ENCODE measurements at places on chromosomes 11 and 22.

DNA sequence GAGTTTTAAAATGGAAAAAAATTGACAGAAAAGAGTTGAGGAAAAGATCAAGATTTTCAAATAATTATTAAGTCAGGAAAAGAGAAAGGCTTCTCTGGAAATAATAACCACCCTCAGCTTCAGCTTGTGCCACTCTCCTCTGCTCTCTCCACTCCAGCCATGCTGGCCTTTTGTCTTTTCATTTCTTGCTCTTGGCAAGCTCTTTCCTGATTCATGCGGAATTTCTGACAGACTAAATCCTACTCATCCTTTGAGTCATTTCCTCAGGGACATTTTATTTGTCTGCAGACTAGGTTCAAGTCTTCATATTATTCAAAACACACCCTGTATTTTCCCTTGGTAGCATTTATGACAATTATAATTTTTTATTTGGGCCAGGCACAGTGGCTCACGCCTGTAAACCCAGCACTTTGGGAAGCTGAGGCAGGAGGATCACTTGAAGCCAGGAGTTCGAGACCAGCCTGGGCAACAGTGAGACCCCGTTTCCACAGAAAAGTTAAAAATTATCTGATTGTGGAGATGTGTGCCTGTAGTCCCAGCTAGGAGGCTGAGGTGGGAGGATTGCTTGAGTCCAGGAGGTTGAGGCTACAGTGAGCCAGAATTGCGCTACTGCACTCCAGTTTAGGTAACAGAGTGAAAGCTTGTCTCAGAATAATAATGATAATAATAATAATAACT, 7.8 kb upstream of the P4HA3 start:
- DNase-seq, result no peak
- H3K4me1 ChIP-seq, result no peaks in the 10 kb centered on the region
- H3K27ac ChIP-seq, result no peak overlapping the region
- peaks cover 4% of the 10 kb centered on the region for H3K36me3 ChIP-seq
- H3K27me3 ChIP-seq, result peaks cover 21% of the 10 kb centered on the region
- H3K4me3 ChIP-seq, result no peak overlapping the region

GRCh38 chr11:61610905-61611304, 30.0 kb upstream of the SYT7 start:
- H3K27me3 ChIP-seq, result peaks cover 32% of the 10 kb centered on the region
- H3K4me1 ChIP-seq, result no peaks in the 10 kb centered on the region
- no peak overlapping the region for H3K27ac ChIP-seq
- H3K36me3 ChIP-seq, result no peaks in the 10 kb centered on the region
- no peak for DNase-seq

DNA sequence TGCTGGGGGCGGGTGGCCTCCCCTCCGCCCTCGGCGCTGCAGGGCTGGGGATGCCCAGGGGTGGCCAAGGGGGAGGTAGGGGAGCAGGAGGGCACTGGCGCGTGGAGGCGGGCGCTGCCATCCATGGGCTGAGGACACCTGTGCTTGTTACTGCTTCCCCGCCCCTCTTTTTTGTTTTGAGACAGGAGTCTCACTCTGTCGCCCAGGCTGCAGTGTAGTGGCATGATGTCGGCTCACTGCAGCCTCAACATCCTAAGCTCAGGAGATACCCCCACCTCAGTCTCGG, 683 bp upstream of the FADS3 start:
- H3K36me3 ChIP-seq, result no peaks in the 10 kb centered on the region
- H3K27me3 ChIP-seq, result peaks cover 54% of the 10 kb centered on the region
- no peak overlapping the region for H3K27ac ChIP-seq
- peaks cover 3% of the 10 kb centered on the region for H3K4me1 ChIP-seq

DNA sequence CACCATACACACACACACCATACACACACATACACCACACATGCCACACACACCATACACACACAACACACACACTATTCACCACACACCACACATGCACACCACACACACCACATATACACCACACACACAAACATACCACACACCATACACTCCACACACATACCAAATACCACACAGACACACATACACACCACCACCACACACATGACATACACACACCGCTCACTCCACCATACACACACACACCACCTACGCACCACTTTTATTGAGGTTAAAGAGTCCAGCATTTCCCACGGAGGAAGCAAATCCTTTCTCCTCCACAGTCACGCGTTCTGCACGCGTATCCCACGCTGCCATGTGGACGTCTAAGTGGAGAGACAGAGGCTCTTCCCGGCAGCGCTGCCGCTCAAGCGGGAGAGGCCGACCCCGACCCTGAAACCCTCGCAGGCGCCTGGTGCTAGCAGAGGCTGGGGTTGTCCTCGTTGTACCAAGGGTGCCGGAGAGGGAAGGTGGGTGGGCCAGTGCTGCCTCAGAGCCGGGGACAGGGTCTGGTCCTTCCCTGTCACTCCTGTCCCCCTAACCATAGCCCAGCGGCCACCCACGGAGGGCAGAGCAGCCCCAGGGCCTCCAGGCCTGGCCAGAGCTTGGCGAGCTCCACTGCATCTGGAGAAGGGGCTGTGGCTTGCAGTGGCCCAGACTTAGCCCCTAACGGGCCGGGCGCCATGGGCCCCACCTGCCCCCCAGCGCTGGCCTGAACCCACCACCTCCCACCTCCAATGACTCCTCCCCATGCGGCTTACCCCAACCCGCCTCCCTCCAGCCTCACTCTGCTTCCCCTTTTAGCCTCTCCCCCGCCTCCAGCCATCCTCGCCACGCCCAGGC, 1495.0 kb downstream of the BRD1 start:
- H3K27me3 ChIP-seq, result no peaks in the 10 kb centered on the region
- H3K4me3 ChIP-seq, result no peak overlapping the region
- no peak overlapping the region for H3K27ac ChIP-seq
- DNase-seq, result no peak
- no peaks in the 10 kb centered on the region for H3K36me3 ChIP-seq

DNA sequence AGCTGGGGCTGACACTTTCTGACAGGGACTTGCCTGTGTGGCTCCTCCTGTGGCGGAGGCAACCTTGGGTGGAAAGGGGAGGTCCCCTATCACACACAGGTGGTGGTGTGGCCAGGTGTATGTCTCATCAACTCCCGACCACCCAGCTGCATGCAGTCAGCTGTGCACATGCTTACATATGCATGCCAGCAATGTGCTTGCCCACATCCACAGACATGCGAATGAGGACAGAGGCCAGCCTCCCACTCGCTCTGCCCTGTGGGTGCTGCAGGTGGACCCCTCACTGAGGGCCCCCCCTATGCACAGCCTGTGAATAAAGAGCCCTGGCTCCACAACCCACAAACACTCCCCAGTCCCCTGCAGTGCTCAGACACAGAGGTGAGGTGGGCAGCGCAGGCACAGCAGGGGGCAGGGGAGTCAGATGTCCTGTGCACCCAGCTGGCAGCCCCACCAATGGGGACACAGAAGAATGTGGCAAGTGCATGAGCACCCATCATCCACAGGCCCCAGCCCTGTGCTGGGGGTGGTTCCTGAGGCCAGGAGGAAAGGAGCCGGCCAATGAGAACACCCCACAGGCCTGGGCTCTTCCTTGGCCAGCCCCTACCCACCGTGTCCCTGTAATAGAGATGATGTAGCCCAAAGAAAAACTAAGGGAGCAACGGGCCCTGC, 9.5 kb downstream of the GNB1L start:
- peak overlapping the region; percentile 85 for H3K27ac ChIP-seq
- no peak for DNase-seq
- H3K27me3 ChIP-seq, result no peaks in the 10 kb centered on the region
- peaks cover 17% of the 10 kb centered on the region for H3K36me3 ChIP-seq
- H3K4me3 ChIP-seq, result no peak overlapping the region
- H3K4me1 ChIP-seq, result peaks cover 15% of the 10 kb centered on the region

- H3K36me3 ChIP-seq, result peaks cover 4% of the 10 kb centered on the region
- H3K4me3 ChIP-seq, result no peak overlapping the region
- no peak overlapping the region for H3K27ac ChIP-seq
- H3K4me1 ChIP-seq, result peaks cover 12% of the 10 kb centered on the region
- no peaks in the 10 kb centered on the region for H3K27me3 ChIP-seq
These were observed 238.4 kb downstream of the TBC1D22A start for GRCh38 chr22:47000888-47001287.

DNA sequence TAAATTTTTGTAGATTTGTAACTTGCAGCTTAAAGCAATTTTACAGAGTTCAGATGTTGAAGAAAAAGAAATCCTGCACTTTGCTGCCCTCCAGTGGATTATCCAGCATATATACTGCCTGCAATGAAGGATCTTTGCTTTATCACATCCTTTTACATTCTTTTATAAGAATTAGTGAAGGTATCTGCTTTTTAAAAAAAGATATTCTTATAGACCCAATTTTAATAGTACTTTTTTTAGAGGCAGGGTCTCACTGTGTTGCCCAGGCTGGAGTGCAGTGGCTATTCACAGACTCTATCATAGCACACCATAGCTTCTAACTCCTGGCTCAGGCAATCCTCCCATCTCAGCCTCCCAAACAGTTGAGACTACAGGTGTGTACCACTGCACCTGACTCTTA, 60.7 kb downstream of the TTC17 start:
- no peak overlapping the region for H3K27ac ChIP-seq
- DNase-seq, result peak; percentile 55
- peaks cover 2% of the 10 kb centered on the region for H3K4me1 ChIP-seq

GRCh38 chr11:44379141-44380008, 69.4 kb upstream of the ALX4 start:
- no peak overlapping the region for H3K27ac ChIP-seq
- no peak for DNase-seq
- no peaks in the 10 kb centered on the region for H3K4me1 ChIP-seq

DNA sequence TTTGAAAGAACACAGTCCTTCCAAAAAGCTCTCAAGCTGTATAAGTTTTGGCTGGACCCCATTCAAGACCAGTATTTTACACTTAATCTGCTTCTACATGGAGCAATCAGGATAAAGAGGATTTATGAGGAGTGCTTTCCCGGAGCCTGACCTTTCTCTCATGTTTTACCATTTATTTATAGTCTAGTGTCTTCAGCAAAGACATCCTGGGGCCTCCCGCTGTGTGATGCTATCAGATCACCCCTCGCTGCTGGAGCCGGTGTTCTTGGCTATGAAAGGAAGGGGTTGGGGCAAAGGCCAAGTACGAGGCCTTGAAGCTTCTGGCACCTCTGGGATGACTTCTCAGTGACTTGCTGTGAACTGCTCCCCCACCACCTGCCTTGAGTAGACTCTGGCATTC, 189.6 kb downstream of the ADAMTS15 start:
- no peak overlapping the region for H3K4me3 ChIP-seq
- H3K4me1 ChIP-seq, result peaks cover 12% of the 10 kb centered on the region
- no peak overlapping the region for H3K27ac ChIP-seq

DNA sequence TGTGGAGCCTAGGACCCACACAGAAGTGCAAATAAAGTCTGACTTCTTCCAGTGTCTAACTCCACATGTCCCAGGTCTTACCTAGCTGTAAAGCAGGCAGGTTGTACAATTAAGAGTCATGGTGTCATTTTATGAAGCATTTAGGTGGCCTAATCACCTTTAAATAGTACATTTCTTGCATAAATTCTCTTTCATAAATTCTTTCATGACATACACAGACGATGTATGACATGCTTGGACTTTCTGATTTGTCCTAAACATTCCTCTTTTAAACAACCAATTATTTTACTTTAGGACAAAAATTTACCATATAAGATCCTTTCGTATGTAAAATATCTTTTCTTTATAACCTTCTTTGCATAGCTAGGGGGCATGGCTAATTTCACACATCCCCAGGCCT, 31.3 kb downstream of the TSKU start:
- H3K36me3 ChIP-seq, result peaks cover 10% of the 10 kb centered on the region
- peaks cover 6% of the 10 kb centered on the region for H3K4me1 ChIP-seq
- peaks cover 11% of the 10 kb centered on the region for H3K27me3 ChIP-seq
- H3K4me3 ChIP-seq, result no peak overlapping the region
- no peak for DNase-seq

DNA sequence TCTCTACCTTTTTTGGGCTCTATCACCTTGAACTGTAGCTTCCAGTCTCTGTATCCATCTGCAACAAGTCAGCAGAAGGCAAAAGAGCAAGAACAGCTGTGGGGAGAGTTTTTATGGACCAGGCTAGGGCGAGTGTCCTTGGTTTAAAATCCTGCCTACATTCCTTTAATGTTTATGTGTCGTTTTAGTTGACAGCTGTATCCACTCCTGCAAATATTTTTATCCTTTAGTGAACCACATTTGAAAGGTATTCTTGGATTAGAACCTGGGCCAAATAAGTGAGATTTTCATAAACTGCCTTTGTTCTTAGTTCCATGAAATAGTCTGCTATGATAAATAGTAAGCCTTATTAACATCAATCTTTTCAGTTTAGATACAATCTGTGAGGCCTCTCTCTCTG, 712.2 kb downstream of the ETS1 start:
- DNase-seq, result no peak
- no peak overlapping the region for H3K27ac ChIP-seq
- no peak overlapping the region for H3K4me3 ChIP-seq
- no peaks in the 10 kb centered on the region for H3K4me1 ChIP-seq

GRCh38 chr11:76787911-76788596, 4.9 kb downstream of the TSKU start:
- peaks cover 94% of the 10 kb centered on the region for H3K27me3 ChIP-seq
- DNase-seq, result peak; percentile 18
- H3K4me3 ChIP-seq, result no peak overlapping the region
- H3K27ac ChIP-seq, result no peak overlapping the region

GRCh38 chr11:26847459-26847858, 125.6 kb upstream of the SLC5A12 start:
- H3K27ac ChIP-seq, result no peak overlapping the region
- no peak overlapping the region for H3K4me3 ChIP-seq
- H3K27me3 ChIP-seq, result no peaks in the 10 kb centered on the region
- no peak for DNase-seq

DNA sequence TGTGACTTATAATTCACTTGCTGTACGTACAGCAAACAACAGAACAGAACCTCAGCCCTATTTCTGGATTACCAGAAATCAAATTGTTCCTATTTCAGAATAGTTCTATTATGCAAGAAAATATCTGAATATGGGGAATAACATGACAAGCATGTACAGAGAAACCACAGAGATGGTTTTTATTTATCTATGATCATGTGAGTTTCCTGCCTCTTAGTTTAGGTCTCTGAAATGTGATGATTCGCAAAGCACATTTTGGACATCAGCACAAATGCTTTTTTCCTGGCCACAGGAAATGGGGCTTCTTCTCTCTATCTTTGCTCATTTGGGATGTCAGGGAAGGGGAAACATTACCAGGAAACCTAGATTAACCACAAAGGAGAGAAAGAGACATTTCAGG, 266.7 kb upstream of the CTSC start:
- no peaks in the 10 kb centered on the region for H3K4me1 ChIP-seq
- no peak overlapping the region for H3K4me3 ChIP-seq
- H3K36me3 ChIP-seq, result no peaks in the 10 kb centered on the region
- no peak overlapping the region for H3K27ac ChIP-seq
- DNase-seq, result no peak

GRCh38 chr11:66593303-66593635, 284 bp downstream of the CCS start:
- H3K27me3 ChIP-seq, result peaks cover 12% of the 10 kb centered on the region
- DNase-seq, result no peak
- H3K36me3 ChIP-seq, result peaks cover 3% of the 10 kb centered on the region

GRCh38 chr11:68017980-68018729, 8.0 kb downstream of the ALDH3B1 start:
- H3K27me3 ChIP-seq, result peaks cover 4% of the 10 kb centered on the region
- no peak overlapping the region for H3K27ac ChIP-seq
- no peaks in the 10 kb centered on the region for H3K36me3 ChIP-seq
- no peak overlapping the region for H3K4me3 ChIP-seq
- DNase-seq, result no peak
- H3K4me1 ChIP-seq, result no peaks in the 10 kb centered on the region

Measured in activated naive CD4-positive, alpha-beta T cell treated with anti-CD3 and anti-CD28 coated beads, Interleukin-2, amount 10 ng/mL, durations not matched to agents 7 days and 5 days (primary cell).